ENCODE measurements at places on chromosomes 5 and 9.

DNA sequence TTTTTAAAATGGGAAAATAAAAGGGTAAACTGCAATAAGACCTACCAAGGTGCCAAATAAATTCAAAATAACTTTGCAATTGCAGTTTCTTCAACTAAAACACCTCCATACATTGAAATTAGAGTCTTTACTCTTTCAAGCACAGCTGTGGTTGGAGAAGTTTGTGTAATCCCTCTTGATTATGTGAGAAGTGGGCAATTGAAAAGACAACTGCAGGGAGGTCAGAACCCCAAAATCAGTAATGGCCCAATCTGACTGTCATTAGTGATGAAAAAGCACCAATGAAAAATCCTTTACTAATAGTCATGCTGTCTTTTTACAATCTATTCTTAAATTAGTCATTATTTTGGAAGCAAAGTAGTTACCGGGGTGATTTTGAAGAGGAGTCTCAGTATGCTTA is 116.7 kb upstream of the RGMB start:
- DNase-seq: no peak

DNA sequence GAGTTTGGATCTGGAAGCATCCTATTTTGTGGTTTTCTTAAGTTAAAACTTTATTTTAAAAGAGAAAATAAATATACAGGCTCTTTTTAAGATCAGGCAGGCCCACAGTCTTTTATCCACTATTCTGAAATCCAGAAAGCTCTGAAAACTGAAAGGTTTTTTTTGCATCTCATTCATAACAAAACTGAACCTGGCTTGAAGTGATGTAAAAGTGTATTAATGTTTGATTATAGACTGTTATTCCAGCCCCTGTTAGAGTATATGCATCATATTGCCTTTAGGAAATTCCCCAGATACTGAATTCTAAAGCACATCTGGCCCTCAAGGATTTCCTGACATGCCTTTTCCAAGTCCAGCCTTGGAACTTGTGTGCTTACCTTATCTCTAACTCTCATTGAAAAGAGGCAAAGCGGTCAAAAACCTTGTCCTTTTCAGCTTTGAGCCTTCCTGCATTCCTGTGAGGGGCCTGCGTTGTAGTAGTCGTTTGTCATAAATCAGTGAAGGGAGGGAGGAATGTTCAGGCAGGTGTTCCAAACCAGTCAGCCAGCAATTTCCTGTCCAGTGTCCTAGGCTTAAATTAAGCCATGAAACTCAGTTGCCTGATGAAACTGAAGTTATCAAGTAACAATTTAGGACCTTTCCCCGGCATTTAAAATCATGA is 110.4 kb downstream of the TLE4 start:
- no peak for DNase-seq

DNA sequence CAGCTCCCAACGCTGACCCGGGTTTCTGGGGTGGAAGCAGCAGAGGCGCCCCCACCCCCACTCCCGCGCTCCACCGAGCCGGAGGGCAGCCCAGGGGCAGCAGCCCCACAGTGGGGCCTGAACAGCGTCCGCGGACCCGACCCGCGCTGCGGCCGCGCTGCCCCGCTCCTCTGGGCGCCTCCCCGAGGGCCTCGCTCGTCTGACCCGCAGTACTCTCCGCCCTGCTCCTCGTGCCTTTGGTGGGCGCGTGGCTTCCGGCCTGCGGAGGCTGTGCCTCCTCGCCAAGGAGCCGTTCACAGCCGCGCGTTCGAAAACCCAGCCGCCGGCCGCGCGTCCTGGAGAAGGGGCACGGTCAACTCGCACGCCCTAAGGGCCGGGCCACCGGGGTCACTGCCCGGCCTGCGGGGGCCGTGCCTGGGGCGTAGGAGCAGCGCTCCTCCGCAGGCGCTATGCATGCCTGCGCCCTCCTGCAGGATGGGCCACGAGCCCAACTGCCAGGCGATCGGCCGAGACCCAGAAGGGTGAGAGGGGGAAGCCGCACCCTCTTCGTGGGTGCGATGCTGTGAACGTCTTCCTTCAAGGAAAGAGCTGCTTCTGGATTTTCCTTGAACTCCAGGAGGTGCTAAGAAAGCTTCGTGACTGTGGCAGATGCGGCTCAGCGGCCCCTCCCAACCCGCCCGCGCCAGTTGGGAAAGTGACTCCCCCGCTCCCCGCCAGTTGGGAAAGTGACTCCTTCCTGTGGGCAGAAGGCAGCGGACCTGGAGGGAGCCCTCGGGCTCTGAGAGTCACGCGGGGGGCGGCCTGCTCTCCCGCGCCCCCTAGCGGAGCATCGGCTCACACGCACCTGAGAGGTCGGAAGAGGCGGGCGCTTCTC is 82.7 kb downstream of the HSD17B3 start:
- no peak for DNase-seq

- DNase-seq: no peak
Measured at GRCh38 chr9:95727947-95728520, 147.5 kb upstream of the ERCC6L2 start.
